ENCODE measurements at places on chromosomes 11 and 22.

DNA sequence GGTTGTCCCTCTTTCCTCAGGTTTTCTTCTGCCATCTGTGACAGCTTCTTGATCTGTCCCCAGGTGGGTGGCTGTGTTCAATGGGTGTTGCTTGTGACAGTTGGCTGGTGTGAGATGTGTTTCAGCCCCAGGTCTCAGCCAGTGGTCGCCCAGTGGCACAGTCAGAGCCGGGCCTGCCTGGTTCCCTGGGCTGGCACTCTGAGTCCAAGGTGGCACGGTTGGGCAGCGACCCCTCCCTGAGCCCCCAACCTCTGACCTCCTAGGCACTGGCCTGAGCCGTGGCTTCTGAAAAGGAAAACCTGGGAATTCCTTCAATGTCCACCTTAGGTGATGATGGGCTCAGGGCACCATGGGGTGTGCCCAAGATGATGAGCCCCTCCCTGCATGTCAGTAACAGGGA lies 14.0 kb upstream of the PRODH start:
- DNase-seq, result no peak

- DNase-seq, result no peak
These were observed 26.1 kb downstream of the PTPRJ start for GRCh38 chr11:48006301-48006992.

- DNase-seq, result no peak
These were observed 3.6 kb upstream of the CDC42EP1 start for GRCh38 chr22:37556710-37557109.

DNA sequence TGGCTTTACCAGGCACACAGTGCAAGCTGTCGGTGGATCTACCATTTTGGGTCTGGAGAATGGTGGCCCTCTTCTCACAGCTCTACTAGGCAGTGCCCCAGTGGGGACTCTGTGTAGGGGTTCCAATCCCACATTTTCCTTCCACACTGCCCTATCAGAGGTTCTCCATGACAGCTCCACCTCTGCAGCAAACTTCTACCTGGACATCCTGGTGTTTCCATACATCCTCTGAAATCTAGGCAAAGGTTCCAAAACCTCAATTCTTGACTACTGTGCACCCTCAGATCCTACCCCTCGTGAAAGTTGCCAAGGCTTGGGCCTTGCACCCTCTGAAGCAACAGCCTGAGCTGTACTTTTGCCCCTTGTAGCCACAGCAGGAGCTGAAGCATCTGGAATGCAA lies 108.1 kb downstream of the SOX6 start:
- DNase-seq, result no peak

GRCh38 chr22:47063071-47063509 lies 300.6 kb downstream of the TBC1D22A start:
- DNase-seq, result no peak

DNA sequence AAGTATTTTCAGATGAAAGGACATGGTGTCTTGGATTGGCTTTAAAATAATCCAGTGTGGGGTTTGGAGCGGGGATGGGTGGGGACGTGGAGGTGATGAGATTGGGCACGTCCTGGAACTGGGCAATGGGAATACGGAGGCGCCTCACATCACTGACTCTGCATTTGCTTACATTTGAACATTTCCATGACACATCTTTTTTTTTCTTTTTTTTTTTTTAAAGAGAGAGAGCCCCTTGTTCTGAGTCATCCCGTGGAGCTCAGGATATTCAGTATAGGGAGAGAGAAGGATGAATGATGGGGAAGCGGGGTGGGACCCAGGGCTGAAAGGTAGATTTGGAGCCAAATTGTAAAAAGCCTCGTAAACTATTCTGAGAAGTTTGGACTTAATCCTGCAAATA lies 142.7 kb downstream of the FBXO7 start:
- DNase-seq, result no peak

GRCh38 chr11:66901964-66902390 lies 45.1 kb downstream of the LRFN4 start:
- DNase-seq, result no peak

- DNase-seq, result no peak
These were observed 26.6 kb downstream of the RELT start for GRCh38 chr11:73402834-73403185.

GRCh38 chr22:49720279-49720959 lies 107.3 kb downstream of the BRD1 start:
- no peak for DNase-seq

- DNase-seq, result no peak
These were observed 224.5 kb downstream of the KIRREL3 start for GRCh38 chr11:126776119-126776518.

GRCh38 chr22:47556473-47556872 lies 794.0 kb downstream of the TBC1D22A start:
- no peak for DNase-seq

- no peak for DNase-seq
These were observed 1.7 kb downstream of the SMTN start for GRCh38 chr22:31082606-31083376.

GRCh38 chr22:22857607-22858558 lies 29.7 kb upstream of the IGLL5 start:
- no peak for DNase-seq

Data from NCI-H1105 treated with DMSO at 0.1 percent for 48 hours (cell line).